Stimulated activated naive CD4-positive, alpha-beta T cell (primary cell): ENCODE measurements at places on chromosomes 1 and 21.

DNA sequence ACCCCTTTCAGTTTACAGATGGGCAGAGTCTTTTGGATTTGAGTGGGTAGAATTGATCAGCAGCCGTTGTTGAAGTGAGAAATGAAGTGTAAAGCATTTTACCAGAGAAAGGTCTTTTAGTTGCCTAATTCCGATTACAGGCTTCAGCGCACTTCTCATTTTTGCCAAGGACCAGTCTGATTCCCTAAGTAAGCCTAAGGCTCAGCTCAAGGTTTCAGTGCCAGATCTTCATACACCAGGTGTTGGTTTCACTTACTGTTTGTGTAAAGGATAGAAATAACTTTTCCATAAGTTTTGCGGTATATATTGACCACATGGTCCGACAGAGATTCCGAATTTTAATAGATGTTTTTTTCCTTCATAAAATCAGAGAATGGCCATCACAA is 83.9 kb upstream of the BMP8A start:
- DNase-seq, result no peak

- DNase-seq, result peak; percentile 24
Observed at GRCh38 chr1:66725885-66726665, 26.2 kb upstream of the DYNLT5 start.

DNA sequence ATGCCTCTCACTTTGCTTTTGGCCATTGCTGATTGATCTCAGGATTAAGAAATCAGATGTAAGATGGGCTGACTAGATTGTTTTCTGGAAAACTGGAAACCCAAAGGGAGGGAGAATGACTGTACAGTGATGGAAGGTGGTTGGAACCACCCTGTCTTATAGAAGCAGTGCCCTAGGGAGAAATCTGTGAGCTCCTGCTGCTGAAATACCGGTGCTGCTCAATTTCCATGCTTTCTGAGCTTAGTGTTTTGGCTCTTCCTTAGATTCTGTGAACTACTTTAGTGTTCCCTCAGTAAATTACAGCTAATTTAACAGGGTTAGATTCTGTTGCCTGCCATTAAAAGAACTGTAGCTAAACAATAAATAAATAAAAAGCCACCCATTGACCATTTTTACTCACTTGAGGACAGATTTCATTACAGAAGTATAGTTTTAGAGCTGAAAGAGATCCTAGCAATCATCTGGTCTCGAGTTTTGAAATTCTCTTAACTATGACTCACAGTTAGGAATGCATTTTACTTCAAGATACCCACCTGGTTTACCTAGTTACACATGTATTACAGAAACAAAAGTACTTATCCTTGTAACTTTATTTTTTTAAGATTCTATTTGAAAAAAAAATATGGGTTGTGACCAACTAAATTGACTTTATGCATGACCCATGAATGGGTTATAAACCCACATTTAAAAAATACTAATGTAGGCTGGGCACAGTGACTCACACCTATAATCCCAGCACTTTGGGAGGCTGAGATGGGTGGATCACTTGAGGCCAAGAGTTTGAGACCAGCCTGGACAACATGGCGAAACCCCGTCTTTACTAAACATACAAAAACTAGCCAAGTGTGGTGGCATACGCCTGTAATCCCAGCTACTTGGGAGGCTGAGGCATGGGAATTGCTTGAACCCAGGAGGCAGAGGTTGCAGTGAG is 33.2 kb downstream of the CAMSAP2 start:
- no peak for DNase-seq

- no peak for DNase-seq
Observed at GRCh38 chr1:86233403-86233802, 76.8 kb upstream of the COL24A1 start.

DNA sequence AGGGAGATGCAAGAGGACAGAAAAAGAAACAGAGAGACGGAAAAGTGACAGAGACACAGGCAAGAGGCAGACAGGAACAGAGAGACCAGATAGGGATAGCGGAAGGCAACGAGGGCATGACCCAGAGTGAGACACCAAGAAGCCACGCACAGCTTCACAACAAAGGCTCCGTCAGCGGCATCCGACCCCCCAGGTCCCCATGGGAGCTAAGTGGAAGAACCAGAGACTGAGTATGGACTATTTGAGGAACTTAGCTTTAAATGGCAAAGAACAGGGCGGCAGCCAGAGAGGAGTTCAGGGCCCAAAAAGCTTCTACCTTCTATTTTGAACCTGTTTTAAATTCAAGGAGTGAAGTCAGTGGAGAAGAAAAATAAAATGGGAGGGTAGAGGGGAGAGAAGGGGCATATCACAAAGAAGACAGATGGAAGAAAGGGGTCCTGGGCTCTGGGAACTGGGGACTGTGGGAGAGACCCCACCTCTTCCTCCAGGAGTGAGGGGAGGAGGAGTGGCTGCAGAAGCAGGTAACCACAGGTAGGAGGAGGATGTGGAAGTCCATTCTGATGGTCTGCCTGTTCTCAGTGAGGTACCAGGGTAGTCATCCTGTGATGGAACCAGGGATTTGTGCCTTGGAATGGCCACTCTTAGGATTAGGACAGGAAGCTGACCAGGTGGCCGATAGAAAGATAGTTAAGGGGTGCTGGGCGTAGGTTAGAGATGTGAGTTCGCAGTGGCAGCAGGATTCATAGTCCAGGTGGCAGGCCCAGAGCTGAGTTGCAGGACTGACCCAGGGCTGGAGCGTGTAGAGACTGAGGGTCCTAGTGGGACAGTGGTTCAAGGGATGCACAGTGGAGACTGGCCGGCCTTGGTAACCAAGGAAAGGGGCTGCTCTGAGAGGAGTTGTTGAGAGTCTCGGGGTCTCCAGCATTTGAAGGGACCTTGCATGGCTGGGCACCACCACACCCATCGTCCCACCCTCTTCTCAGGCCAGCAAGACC is 37.7 kb downstream of the CSMD2 start:
- DNase-seq, result no peak

GRCh38 chr1:103761896-103762295 is 12.2 kb downstream of the AMY1C start:
- DNase-seq, result no peak

DNA sequence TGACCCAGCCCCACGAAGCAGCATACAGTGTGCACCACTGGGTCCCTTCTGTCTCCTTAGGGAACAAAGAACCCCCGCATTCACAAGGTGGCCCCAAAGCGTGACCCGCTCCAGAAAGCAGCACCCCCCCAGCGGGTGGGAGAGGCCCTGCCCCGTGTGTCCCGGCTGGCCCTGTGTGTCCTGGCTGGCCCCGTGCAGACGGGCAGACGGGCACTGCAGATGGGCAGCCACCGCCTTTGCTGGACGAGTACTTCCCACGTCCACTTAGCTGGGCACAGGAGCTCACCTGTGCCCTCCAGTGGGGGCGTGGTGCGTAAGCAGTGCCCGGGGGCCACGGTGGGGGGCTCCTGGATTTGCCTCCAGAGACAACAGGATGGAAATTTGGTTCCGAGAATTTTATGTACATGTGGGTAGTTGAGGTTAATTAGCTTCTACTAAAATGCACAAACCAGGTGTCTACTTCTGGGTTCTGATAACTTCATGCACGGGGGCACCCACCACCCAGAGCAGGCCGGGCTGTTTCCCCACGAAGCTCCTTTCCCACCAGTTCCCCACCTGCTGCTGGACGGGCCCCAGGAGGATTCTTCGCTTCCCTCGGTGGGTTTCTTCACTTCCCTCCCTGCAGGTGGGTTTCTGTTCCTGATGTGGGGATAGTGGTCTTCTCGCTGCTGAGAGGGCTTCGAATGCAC is 33.2 kb upstream of the SLC19A1 start:
- no peak for DNase-seq

- DNase-seq, result peak; percentile 35
Observed at GRCh38 chr1:71047635-71048607, at the start of gene PTGER3. PTGER3 (minus strand) TSS chr1:71047816; CDS start chr1:71047577, 239 bp downstream.

DNA sequence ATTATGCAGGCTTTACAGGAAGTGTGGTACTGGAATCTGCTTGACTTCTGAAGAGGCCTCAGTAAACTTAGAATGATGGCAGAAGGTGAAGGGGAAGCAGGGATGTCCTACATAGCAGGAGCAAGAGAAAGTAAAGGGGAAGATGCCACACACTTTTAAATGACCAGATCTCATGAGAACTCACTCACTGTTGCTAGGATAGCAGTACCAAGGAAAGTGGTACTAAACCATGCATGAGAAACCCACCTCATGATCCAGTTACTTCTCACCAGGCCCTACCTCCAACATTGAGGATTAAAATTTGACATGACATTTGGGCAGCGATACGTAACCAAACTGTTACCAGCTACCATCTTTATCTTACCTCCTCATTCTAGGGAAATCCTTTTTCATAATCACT is 9.6 kb downstream of the DHX9 start:
- no peak for DNase-seq

- no peak for DNase-seq
Observed at GRCh38 chr1:159602501-159602999, 14.9 kb downstream of the APCS start.
